Small intestine (tissue), 16 donors: ENCODE measurements at places on chromosomes 6 and 20.

DNA sequence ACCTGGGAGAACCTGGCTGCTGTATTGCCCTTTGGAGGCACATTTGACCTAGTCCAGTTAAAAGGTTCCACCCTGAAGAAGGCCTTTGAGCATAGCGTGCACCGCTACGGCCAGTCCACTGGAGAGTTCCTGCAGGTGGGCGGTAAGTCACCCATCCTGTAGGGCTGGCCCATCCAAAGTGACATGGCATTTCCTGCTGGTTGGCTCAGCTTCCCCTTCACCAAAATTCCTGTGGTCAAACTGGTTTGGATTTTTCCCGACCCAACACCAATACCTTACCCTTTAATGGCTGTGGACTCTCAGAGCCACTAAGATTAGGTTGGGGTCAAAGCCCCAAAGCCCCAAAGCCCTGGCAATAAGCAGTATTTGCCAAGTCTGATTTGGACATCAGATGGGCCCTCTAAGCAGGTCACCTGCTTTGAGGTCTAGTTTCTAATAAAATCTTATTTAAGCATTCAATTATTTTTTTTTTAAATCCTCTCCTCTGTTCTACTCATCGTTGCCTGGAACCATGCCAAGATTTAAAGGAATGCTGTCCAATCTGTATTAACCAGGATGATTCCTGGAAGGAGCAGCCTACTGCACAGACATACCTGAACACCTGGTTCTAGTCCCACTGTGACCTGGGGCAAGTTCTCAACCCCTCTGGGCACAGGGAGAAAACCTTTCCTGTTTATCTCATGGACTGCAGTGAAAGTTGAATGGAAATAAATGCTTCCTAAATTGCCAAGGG is 40.8 kb downstream of the NT5E start:
- DNase-seq = no peak

- no peak for DNase-seq
Observed at GRCh38 chr6:70314296-70314695, 11.4 kb upstream of the COL9A1 start.

DNA sequence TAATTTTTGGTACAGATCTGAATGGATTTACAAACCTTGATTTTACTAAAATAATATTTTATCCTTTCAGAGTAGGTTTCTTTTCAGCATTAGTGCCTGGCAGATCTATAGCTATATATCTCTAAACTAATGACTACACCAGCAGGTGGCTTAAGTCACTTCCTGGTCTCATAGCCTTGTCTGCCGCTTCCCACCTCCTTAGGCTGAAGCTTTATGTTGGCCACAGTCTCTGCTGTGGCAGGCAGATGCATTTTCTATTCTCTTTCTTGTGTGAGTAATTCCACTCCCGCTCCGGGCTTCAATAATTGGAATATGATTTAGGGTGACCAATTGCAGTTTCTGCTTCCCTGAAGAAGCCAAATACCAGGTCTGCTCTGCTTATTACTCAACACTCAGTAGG is 226.8 kb upstream of the HS3ST5 start:
- DNase-seq = no peak

DNA sequence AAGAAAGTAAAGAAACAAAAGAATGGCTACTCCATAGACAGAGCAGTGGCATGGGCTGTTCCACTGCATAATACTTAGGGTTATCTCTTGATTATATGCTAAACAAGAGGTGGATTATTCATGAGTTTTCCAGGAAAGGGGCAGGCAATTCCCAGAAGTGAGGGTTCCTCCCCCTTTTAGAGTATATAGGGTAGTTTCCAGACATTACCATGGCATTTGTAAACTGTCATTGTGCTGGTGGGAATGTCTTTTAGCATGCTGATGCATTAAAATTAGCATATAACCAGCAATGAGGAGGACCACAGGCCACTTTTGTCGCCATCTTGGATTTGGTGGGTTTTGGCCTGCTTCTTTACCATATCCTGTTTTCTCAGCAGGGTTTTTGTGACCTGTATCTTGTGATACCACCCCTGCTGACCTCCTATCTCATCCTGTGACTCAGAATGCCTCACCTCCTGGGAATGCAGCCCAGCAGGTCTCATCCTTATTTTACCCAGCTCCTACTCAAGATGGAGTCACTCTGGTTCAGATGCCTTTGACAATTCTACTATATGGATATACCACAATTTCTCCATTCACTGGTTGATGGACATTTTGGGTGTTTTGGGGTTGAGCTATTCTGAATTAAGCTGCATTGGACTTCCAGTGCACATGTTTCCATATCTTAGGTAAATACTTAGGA is 280.6 kb downstream of the FARS2 start:
- no peak for DNase-seq

DNA sequence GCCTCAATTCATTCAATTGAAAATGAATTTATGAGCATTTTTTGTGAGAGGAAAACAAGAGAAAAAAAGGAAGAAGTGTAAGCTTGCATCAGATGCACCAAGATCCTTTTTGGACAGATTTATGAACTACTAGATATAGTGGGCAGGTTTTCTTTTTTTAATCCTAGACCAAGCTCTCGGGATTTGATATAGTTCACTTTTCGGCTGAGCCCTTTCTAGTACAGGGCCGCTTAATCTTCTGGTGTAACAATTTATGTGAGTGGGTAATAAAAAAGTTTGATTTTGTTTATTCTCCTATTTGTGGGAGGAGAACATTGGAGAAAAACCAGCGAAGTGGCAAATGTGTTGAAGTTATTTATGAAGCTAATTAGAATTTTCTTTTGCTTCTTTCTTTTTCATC is 538.0 kb downstream of the UTRN start:
- no peak for DNase-seq

- no peak for DNase-seq
Observed at GRCh38 chr6:90156861-90157260, 139.8 kb downstream of the BACH2 start.

DNA sequence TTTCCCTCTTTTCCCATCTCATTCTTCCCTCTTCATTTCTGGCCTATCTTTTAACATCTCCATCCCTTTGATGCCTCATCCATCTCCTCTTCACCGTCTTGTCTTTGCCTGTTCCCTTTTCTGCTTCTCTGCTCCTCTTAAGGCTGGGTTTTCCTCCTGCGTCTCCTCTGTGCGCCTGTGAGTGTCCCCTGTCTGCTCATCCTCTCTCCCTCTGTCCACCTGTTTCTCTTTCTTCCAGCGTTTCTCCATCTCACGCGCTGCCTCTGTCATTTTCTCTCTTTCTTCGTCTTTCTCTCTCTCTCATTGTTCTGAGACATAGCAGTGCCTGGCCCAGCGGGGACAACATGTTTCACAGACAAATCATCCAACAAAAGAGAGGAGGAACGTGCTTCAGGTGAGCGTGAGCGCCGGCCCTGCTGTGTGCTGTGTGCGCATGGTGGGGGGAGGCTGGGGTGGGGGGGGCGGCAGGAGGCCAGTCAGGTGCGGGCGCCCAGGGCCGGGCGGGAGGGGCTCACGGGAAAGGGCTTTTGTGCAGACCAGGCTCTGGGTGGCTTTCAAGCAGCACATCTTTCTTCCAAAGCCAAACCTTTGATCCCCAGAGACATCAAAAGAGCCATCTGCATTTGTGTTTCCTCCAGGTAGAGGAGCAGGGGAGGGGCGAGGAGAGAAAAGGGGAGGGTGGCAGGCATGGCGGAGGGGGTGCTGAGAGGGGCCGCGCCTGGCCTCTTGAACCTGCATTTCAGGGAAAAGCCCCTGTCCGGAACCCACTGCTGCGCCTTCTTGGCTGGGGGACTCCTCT is 121.3 kb downstream of the VEGFA start:
- DNase-seq = no peak
